ENCODE measurements at places on chromosomes 2 and 18.

DNA sequence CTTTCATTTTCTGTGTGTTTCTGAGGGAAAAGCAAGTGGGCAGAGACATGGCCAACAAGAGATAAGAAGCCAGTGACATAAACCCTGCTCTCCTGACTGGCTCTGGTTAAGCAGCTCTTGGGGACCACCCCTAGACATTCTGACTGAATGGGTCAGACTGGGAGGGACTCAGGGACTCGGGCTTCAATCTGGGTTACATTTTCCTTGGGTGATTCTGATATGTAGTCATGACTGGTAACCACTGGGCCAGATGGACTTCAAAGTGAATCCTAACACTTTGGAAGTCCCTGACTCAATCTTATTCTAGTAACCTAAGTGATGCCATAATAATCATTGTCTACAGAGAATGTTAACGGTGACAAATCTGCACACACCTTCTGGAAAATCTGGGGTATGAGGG is 397.8 kb downstream of the NBAS start:
- DNase-seq = no peak

DNA sequence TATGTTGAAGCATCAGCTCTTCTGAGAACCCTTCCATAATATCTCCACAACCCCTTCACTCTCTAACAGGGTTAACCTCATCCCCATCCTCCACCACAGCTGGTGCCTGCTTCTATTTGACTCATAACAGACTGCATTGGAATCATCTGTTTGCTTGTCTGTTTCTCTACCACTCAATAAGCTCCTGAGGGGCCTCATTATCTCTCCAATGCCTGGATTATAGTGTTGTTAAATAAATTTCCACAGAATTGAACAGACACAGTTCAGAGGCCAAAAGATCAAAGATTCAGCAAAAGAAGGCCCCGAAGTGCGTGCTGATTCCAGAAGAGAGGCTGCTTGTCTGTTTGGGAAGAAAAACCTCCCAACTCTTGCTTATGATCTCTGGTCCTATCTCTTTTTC is 33.7 kb upstream of the FAM98A start:
- no peak for DNase-seq

- no peak for DNase-seq
These were observed 1.0 kb upstream of the NFATC1 start for GRCh38 chr18:79394534-79395307.

DNA sequence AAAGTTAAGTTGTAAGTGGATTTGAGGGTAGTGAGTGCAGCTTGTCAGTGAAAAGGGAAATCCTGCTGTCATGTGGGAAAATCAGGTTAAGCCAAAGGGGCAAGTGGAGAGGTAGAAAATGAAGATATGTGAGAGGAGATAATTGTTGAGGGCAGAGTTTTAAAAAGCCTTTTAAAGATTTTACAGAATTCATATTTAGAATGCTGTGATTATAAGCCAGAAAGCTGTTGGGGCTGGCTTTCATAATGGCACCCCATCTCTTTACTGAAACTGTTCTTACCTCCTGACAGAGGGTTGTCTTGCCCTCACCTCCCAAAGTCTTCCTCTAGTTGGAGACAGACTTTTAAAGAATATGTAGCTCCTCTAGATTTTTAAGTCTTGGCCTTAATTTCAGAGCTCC is 86.9 kb downstream of the MYO3B start:
- no peak for DNase-seq

DNA sequence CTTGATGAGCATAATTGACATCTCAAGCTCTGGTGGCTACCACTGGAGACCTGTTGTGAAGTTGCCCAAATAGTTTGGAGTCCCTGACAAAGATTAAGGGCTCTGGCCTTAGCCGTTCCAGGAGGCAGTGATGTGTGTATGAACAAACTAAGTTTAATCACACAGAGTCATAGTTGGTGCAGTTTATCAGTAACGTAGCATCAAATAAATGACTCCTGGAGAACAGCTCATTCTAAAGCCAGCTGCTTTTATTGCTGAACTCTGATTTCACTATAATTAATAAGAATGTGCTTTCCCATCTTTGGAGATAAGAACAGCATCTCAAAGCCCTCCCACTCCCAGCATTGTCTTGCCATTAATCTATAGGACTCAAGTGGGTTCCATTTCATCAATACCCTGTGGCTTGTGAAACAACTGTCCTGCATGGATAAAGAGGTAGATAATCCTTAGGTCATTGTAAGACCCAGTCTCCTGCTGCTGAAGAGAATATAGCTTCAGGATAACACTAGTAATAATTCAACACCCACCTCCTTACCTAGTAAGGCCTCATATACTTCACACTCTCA is 211.4 kb upstream of the THUMPD2 start:
- DNase-seq = no peak

- no peak for DNase-seq
These were observed 232.0 kb downstream of the CNTNAP5 start for GRCh38 chr2:124257120-124257519.

DNA sequence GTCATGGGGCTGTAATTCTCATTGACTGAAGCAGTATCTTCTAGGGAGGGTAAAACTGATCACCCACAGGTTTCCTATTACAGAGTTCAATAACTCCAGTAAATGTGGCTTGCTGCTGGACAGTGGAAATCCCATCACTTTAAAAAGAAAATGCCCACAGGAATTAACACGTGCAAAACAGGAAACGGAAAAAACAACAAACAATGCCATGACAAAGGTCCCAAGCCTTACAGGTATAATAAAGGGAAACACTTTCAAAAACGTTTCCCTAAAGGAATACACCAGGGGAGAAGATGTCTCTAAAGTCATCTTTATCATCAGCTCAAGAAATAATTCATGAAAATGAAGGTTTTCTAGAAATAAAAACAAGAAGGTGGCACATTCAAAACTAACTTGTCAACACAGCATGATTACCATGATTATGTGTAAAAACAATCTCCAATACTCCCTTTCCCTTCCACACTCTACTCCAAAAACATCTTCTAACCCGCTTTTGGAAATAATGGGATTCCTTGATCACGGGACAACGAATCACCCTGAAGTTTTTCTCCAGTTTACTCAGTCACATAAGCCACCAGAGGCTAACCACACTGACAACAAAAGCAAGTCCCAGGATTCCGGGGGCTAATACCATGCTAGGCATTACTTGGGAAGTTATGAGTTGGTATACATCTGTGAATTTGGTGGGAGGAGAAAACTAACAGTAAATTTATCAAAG is 167.9 kb downstream of the TCF4 start:
- DNase-seq = no peak

- no peak for DNase-seq
These were observed 4.4 kb downstream of the HIBCH start for GRCh38 chr2:190315273-190315672.

DNA sequence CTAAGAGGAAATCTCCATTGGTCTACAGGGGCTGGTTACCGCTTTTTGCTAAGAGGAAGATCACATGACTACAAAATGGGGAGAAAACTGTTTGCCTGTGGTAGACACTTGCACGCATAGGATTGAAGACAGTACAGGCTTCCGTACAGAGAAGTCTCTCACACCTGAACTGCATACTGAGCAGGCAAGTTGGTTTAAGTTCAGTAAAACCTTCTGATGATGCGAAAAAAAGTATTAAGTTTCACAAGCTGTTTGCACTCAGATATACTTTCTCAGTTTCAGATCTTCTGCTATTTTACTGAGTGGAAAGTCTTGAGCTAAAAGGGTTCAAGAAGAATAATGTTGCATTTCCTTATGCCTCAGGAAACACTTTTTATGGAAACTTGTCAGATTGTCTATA is 292.2 kb upstream of the MC4R start:
- DNase-seq = no peak
